D721Med (cell line): ENCODE measurements at places on chromosomes 2 and 18.

- DNase-seq: no peak
Observed at GRCh38 chr2:246489-247144, 17.2 kb downstream of the SH3YL1 start.

- no peak for DNase-seq
Observed at GRCh38 chr2:85797263-85797660, 43.5 kb downstream of the ATOH8 start.

DNA sequence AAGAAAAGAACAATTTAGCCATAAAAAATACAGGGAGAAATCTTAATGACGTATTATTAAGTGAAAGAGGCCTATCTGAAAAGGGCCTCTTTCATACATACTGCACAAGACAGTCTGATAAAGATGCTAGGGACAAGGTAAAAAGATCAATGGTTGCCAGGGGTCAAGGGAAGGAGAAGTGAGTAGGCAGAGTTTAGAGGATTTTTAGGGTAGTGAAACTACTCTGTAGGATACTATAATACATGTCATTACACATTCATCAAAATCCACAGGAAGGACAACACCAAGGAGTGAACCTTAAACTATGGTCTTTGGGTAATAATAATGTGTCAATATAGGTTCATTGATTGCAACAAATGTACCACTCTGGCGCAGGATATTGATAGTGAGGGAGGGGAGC is 289.3 kb downstream of the FSIP2 start:
- no peak for DNase-seq

GRCh38 chr18:5542515-5543035 is 1.2 kb downstream of the EPB41L3 start:
- no peak for DNase-seq

GRCh38 chr18:11149441-11150270 is at the start of gene PIEZO2:
TSS of gene PIEZO2 (minus strand) at chr18:11149569. CDS start at chr18:11148588, 981 bp downstream.
- no peak for DNase-seq

GRCh38 chr2:1736997-1737480 is 7.3 kb downstream of the PXDN start:
- DNase-seq: no peak

DNA sequence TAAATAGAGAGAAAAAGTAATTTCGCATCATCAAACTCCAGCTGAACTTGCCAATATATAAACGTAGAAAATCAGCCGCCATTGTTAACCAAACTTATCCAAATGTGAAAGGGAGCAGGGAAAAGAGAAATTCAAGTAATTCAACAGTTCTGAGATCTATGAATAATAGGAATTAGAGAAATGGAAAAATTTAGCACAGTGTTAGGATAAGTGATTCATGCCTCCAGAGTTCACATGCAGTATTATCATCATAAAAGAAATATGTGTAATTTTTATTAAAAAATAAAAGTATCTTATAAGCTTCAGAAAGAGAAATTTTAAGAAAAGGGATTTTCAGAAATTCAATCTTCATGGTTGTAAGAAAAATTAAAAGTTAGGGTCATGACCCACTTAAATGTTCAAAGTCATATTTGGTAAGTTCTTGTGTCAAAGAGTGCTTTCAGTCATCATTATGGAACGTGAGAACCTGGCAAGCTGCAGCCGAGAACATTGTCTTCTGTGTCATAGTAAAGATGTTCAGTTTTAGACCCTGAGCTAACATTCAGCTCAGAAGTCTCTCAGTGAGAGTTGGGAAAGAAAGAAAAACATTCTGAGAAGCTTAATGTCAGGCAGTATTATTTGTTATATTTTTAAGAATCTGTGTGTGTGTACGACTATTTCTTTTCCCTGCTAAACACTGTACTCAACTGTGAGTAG is 414.3 kb upstream of the RGPD4 start:
- DNase-seq: no peak

GRCh38 chr18:63488160-63488559 is 11.4 kb downstream of the SERPINB5 start:
- DNase-seq: no peak

GRCh38 chr2:214088536-214088935 is 322.3 kb upstream of the VWC2L start:
- DNase-seq: no peak

GRCh38 chr2:113164930-113165585 is 8.7 kb upstream of the PSD4 start:
- DNase-seq: no peak

GRCh38 chr18:73060666-73061288 is 193.0 kb upstream of the NETO1 start:
- DNase-seq: no peak

DNA sequence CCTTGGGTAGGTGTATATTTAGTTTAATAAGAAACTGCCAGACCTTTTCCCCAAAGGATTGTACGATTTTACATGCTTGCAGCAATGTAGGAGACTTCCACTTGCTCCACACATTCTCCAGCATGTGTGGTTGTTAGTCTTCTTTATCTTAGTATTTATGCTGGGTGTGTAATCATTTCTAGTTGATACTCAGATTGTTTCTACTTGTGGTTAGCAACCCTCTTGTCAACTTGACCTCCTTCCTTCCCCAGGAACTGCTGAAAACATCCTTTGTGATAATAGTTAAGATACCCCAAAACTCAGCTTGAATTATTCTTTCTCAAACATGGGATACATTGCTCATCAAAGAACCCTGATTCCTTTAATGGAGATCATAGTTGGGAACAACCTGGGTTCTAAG is 37.2 kb upstream of the CYBRD1 start:
- no peak for DNase-seq

DNA sequence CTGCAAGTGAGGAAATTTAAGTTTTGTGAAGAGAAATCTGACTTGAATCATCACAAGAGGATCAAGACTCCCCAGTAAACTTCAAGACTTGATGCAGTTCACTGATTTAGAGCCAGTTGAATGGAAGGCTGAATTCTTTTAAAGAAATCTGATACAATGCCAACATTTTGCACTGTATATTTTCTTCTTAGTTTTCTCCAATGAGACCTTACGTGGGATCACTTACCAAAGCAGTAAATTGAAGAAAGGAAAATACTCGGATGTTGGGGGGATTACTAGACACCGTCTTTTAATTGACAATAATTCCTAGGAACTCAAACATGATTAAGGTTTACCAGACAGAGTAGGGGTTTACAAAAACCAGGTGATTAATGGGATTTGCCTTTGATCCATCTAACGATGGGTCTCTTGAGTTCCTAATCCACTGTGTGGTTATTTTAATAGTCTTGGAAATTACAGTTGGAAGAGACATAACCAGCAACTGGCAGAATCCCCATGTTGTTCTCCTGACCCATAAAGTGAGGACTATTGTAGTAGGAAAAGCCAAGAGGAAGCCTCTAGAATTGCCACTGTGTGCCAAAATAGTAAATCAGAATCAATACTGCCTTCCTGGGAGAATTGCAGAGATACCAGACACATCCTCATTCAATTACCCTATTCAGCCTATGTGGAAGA is 354.5 kb downstream of the PID1 start:
- no peak for DNase-seq

DNA sequence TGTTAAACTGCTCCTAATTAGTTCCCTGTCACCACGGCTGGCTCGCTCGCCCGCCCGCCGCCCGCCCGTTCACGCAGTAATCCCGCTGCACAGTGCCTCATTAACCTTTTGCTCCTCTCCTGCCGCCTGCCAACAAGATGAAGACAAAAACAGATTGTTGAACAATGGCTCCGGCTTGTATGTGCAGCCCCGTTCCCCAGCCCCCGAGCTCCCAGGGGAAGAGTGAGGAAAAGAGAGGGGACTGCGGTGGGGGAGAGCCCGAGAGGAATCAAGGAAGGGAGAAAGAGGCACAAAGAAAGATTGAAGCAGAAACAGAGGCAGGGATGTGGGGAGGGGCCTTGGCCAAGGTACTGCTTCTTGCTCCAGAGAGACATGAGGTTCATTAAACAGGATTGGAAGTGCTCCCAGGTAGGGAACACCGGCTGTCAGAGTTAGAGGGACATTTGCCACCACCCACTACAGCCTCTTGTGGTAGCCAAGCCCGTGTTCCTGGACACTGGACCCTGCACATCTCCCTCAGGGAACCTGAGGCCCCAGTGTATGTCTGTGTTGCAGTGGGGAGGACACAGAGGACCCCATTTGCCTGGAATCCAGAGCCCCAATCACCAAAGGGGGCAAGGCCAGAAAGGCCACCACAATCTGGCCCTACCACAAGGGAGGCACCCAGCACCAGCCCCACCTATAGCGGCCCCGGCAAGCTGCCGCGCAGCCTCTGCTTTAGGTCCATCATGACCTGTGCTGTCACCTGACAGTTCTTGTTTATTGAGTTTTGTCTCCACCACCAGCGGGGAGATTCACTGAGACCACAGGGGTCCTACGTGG is 38.1 kb downstream of the EMX1 start:
- DNase-seq: no peak

DNA sequence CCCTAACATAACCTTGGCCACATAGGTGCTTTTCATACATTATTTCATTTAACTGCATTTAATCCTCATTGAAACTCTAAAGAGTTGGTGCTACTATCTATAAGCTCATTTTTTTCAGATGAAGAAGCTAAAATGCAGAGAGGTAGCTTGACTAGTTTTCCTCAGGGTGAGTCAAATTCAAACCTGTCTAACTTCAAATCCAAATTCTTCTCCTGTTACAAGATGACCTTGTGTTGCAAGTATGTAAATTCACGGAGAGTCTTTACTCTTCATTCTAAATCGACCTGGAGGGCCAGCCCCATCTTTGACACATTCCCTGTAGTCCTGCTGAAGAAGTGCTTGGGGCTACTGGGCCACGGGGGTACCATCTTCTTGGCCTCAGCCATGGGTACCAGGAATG is 8.2 kb upstream of the SETBP1 start:
- no peak for DNase-seq

DNA sequence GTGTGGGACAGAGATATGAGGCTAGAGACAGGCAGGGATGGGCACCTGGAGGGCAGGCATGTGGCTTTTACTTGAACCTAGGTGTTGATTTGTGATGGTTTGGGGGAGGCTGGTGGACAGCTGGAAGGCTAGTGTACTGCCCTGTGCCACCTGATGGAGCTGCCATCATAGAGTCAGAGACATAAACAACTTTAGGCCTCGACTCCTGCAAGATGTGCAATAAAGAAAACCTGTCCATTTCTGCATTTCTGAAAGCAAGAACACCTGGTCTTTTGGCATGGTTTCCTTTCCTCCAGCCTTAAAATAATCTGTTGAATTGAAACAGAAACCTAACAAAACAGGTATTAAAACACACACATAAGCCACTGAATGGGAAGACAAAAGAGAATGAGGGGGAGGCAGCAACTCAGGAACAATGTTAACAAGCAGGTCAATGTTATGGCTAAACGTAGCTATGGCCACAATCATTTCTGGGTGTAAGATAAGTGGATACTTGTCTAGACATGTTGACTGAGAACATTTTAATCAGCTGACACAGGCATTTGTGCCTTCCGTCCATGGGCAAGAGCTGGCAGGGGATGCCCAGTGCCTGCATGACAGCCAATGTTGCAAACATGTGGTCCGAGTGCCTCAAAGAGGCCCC is 87.8 kb downstream of the KCTD1 start:
- no peak for DNase-seq

GRCh38 chr18:56748698-56749268 is 97.6 kb downstream of the WDR7 start:
- DNase-seq: no peak

DNA sequence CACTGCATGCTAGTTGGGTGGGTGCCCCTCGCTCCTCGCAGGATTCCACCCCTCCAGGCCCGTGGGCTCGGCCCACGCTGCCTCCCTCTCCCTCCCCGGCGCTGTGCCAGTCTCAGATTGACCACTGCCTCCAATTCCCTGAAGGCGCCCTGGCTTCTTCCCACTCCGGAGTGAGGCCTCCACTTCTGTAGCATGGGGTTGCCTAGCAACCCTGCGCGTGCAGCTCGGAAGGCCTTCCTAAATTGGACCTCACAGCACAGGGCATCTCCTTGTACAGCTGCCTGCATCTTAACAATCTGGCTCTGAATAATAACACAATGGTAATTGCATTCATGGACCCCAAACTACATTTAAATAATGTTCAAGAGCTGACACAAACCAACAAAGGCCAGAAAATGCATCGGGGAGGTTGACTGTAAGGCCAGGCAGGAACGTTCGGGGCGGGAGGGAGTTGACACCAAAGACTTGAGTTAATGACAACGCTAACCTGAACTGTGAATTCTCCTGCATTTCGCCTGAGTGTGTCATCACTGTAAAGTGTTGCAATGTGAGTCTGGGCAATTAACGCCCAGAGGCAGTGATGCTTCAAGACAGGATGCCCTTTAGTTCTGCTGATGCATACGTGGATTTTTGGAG is 222.9 kb downstream of the ZBTB7C start:
- DNase-seq: no peak

- no peak for DNase-seq
Observed at GRCh38 chr2:235034265-235035118, 82.7 kb downstream of the SH3BP4 start.

- no peak for DNase-seq
Observed at GRCh38 chr2:191486584-191487320, 191.2 kb upstream of the NABP1 start.

DNA sequence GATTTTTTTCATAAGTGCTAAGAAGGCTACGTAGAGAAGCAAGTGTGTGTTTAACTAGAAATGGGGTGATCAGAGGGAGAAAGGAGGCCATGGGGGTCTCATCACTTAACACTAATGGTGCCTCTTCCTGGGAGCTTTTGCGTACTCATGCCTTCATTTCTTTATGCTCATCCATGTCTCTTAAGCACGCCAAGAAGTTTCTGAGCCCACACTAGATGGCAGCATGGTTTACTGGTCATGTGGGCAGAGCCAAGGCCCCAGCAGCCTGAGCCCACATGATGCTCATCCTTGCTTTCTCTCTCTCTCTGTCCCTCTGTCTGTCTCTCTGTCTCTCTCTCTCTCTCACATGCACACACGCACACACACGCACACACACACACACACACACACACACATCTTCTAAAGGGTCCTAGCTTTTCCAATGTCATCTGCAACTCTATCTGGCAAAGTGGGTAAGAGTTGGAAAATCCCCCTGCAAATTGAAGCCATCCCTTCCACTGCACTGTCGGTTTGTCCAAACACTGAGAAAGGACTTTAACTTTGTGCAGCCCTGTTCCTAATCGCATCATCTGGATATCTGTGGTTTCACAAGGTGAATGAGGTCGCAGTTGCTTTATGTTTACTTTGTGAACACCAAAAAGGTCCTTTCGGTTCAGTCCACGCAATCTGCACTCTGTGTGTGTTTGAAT is 137.1 kb upstream of the CCDC68 start:
- DNase-seq: no peak

- DNase-seq: no peak
Observed at GRCh38 chr2:231356466-231356844, 39.1 kb upstream of the B3GNT7 start.

DNA sequence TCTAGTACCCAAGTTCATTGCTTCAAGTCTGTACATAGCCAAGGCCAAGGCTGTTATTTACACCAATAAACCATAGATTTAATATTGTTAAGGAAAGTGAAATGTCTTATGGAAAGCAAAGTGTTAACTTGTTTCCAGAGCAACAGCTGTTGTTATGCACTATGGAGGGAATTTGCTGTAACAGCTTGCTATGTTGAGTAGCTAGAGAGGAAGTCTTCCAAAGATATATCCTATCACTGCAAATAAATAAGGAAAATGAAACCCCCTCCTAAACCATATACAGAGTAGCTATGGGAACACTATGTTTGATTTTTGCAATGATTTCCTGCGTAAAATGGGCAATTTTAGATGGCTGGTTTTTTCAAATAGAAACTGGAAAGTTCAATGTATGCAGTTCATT is 21.1 kb downstream of the TMEM182 start:
- no peak for DNase-seq

- DNase-seq: no peak
Observed at GRCh38 chr2:37779139-37779538, 107.7 kb upstream of the CDC42EP3 start.

GRCh38 chr2:237391140-237391539 is 22.8 kb downstream of the COL6A3 start:
- DNase-seq: no peak

- DNase-seq: no peak
Observed at GRCh38 chr2:154700136-154700535, 1.6 kb downstream of the KCNJ3 start.
